ENCODE measurements at places on chromosomes 12 and 14.
A peak's percentile ranks its signal among the peaks of the same experiment; 100 is the strongest.

- DNase-seq: peak; percentile 26
Measured at GRCh38 chr14:59358102-59358501, 107.1 kb downstream of the GPR135 start.

DNA sequence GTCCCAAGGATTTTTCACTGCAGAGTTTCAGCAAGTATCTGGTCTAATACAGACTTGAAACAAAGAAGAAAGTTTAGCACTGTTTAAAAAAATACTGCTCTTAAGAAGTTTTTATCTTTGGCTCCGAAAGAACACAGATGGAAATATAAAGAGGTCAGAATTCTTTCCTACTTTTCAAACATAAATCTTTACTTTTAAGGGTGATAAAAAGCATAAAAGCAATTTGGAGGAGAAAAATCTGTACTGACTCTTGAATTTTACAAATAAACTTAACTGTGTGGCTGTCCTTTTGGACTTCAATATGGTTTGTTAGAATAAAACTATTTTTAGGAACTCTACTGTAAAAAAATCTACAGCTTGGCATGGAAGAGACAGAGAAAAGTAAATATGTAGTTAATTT is 27.6 kb upstream of the ISM2 start:
- DNase-seq: no peak

GRCh38 chr12:131177599-131177998 is 223.9 kb downstream of the ADGRD1 start:
- DNase-seq: no peak

GRCh38 chr14:23615856-23616255 is 20.3 kb upstream of the DHRS2 start:
- no peak for DNase-seq

DNA sequence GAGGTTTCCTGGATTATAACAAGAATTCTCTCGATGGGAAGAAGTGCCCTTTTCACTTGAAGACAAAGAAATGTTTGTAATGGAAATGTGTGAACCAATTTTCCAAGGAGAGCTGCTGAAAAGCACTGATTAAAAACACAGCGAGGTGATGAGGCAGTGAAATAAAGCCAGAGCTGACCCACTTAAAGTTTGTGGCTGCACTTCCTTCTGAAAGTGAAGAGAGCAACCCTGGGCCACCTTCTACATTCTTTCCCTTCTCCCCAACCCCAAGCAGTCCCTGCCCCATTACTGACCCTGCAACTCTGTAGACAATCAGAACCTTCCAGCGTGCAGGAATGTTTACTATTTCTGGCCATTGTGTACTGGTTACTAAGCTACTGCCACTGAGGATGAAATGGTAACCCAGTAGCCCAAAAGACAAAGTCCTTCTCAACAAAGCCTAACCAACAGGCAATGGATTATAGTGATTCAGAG is 173.9 kb downstream of the TTC7B start:
- DNase-seq: no peak

DNA sequence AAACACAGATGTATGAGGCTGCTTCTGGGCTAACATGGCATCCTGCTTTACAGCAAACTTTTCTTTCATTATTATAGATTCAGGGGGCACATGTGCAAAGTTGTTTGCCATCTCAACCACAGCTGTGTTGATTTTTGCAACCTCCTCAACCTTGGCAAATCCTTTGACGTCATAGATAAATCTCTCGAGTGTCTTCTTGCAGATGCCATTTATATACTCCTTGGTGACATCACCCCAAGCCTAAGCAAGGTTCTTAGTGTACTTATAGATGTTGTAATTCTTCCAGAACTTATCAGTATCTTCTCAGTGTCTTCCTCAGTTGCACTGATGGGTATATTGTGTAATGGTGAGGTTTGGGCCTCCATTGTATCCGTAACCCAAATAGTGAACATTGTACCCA is 135.4 kb upstream of the RPH3A start:
- no peak for DNase-seq

DNA sequence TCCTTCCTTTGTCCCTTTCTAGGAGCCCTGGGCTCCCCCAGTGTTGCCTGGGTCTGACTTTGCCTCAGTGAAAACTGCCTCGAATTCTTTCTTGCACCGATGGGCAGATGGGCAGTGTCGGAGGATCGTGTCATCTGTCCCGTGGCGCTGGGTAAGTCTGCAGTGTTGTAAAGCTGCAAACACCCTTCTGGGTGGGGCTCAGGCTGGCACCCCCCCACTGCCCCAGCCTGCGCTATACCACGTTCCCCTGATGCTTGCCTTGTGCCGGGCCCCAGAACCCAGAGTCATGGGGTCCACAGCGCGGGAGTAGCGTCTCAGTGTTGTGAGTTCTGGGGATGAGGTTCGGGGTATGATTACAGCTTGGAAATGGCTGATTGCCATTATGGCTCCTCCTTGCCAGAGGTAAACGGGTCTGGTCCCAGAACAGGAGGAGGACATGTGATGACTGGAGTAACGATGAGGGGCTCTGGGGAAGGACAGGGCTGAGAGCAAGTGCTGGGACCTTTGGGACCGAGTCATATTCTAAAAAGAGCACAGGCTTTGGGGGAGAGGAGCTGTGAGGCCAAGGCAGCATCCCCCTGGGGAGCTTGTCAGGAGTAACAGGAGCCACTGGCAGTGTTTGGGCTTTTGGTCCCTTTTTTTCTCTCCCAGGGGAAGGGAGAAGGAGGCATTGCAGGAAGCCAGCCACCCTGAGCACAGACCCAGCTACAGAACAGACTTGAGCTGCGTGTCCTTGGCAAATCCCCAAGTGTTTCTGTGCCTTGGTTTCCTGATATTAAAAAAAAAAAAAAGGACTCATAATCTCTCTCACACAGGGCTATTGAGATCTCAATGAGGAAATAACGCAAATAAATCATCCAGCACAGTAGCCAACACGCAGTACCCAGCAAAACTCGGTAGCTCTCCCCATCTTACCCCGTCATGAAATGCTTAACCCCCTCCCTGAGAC is 4.3 kb downstream of the RTL1 start:
- peak; percentile 72 for DNase-seq

GRCh38 chr14:36663404-36664321 is 2.0 kb downstream of the PAX9 start:
- DNase-seq: peak; percentile 54

DNA sequence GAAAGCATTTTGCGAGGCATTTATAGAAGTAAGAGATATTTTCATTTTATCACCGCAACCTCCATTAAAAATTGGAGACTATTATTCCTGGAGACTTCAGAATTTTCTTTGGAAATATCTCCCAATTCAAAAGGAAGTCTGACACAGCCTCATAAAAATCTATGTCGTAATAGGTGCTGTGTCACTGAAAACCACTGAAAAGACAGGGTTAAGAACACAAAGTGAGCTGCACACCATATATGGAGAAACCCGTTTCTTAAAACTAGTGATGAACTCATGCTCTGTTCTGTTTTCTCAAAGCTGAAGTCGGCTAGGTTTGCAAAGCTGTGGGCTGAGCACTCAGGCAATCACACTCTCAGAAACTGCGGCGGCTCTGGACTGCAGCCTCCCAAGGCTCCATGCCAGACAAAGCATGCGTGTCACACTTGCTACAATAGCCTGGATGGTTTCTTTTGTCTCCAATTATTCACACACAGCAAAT is at the start of gene GLIPR1:
Gene GLIPR1 (plus strand): TSS at position 287 of the 481 bp plus-strand sequence. CDS start 126 bp downstream, at position 413.
- DNase-seq: no peak

- no peak for DNase-seq
Measured at GRCh38 chr12:123435636-123436016, 858 bp downstream of the RILPL2 start.

GRCh38 chr12:6934110-6934509 is 6.4 kb downstream of the ATN1 start:
- DNase-seq: no peak

DNA sequence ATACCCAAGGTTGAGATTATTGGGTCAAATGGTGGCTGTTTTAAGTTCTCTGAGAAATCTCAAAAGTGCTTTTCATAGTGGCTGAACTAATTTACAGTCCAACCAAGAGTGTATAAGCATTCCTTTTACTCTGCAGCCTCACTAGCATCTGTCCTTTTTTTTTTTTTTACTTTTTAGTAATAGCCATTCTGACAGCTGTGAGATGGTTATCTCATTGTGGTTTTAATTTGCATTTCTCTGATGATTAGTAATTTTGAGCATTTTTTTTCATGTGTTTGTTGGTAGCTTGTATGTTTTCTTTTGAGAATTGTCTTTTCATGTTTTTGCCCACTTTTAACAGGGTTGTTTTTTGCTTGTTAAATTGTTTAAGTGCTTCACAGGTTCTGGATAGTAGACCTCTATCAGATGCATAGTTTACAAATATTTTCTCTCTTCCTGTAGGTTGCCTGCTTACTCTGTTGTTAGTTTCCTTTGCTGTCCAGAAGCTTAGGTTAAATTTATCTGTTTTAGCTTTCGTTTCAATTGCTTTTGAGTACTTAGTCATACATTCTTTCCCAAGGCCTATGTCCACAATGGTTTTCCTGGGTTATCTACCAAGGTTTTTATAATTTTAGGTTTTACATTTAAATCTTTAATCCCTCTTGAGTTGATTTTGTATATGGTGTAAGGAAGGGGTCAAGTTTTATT is 881.3 kb upstream of the SEL1L start:
- DNase-seq: no peak

DNA sequence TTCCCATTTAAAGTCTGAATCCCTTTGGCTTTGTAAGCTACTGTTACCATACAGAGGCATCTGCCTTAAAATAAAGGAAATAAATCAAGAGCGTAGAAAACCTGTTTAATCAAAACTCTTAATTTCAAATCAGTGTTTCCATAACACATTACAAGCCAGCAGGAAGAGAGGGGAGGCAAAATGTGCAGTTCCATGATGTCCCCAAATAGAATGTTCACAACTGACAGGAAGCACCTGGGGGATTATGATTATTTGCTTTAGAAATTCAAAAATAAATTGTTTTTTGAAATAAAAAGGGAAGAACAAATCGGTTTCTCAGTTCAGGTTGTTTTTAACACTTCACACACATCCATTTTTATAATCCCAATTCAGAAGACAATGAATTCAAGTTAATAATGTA is 21.4 kb downstream of the SOCS2 start:
- DNase-seq: no peak

- DNase-seq: no peak
Measured at GRCh38 chr12:2841056-2841650, 6.3 kb upstream of the NRIP2 start.

DNA sequence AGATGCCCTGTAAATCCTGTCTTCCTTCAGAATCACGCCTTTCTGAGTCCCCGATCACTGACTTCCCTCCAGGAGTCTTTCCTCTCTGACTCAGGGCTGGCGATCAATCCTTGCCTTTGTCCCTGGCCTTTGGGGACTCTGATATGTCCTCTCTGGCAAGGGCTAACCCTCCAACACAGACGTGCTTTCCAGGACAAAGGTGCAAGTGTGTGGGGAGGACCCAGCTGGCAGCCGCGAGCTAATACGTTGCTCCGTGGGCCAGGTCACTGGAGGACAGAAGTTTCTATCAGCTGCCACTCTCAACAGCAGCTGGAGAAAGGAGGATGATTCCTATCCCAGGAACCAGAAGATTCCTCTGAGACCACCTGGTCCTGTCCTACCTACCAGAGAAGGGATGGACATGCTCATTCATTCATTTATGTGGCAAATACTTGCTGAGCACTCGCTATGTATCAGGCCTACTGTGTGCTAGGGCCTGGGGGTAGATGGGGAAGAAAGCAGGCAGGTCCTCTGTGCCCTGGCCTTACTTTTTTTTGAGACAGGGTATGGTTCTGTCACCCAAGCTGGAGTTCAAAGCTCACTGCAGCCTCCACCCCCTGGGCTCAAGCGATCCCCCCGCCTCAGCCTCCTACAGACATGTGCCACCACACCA is 8.5 kb upstream of the SCARB1 start:
- no peak for DNase-seq

GRCh38 chr12:94133964-94134795 is 14.2 kb upstream of the PLXNC1 start:
- DNase-seq: peak; percentile 78

DNA sequence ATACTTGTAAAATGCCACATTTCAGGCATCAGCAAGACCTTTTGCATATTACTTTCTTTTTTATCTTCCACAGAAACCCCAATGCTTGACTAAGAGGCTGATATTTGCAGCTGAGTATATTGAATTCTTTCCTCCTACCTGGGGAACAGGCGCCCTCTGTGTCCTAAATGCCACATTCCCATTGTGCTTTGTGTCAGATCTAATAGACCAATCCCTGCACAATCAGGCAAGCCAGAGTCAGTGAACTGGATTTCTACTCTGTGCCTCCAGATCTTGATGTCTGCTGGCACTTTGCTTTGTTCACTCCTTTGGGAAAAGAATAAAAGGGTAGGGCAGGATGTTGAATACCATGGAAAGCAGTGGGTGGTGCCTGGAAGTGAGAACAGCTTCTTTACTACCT is 22.4 kb upstream of the TAS2R42 start:
- no peak for DNase-seq

DNA sequence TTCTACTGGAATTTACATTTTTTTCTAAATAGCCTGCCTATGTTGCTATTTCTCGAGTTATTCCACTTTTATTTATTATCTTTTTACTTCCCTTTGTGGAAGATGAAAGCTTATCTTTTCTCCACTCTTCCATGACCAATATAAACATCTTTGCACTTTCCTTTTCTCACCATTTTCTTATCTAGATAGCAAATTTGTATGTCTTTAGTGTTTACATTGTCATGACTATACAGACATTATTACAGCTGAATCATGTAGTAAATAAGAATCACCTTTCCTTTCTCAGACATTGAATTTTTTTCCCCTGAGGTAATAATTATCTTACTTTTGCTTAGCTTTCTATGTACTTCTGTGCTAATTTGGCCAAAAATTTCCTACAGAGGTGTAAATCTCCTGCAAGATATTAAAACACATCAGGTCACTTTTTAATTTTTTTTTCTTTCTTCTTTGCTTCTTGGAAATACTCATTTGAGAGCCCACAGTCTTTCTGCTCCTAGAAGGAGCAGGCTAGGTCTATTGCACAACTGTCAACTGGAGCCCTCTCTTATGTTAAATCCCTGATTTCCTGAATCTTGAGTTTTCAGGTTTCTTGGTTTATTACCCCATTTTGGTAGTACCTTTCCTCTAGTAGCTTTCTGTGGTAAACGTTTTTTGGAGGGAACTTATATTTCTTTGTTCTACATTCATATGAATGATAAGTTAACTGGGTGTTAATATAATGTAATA is 109.0 kb upstream of the ATP2B1 start:
- no peak for DNase-seq

- DNase-seq: no peak
Measured at GRCh38 chr14:50345846-50346422, 33.8 kb downstream of the DMAC2L start.

- no peak for DNase-seq
Measured at GRCh38 chr14:75647640-75648039, 13.0 kb downstream of the ERG28 start.

- no peak for DNase-seq
Measured at GRCh38 chr12:50841716-50842531, 802 bp upstream of the TMPRSS12 start.

GRCh38 chr12:93098077-93098476 is 169.0 kb upstream of the EEA1 start:
- no peak for DNase-seq

DNA sequence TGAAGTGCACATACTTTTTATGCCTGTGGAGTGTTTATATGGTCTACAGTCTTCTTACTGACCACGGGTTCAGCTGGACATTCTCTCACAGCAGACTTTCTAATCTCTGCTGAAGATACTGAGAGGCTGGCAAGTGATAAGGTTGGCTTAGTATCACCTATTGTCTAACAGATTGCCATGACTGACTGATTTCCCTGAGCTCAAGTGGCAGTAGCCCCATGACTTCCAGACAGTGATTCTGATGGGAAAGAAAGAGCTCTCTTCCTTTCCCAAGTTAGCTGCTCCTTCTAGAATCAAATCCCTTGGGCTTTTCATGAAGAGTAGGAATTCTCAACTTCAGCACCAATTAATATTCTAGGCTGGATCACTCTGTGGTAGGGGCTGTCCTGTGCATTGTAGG is 141.4 kb downstream of the ANO4 start:
- no peak for DNase-seq
